Activated naive CD8-positive, alpha-beta T cell treated with anti-CD3 and anti-CD28 coated beads for 36 hours (primary cell): ENCODE measurements at places on chromosomes 12 and 14. TPM values are rescaled to one million over a fixed set of nuclear protein-coding genes. Genes with fewer than 3 reads are reported as not detected.

DNA sequence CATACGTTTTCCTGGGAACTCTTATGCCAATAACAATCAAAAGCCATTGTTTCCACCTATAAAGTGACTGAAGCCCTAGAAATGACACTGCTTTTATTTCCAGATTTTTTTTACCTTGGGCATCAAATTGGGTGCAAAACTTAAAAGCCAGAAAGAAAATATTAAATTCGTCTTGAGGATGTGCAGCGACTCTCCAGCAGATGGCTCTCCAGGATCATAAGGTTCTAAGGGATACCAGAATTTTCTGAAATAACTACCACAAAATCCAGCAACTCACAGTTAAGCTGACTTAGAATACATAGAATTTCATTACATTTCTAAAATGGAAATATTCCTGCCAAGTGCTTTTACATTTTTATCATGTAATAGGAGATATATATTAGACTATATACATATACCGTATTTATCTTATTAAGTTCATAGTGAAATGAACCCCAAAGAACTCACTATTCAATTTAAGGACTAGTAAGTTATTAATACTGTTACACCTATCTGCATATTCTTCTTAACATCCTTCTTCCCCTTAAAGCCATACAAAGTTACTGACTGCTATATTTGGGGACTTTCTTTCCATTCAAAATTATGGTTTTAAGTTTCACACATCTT, 44.0 kb downstream of the ARMH4 start:
- peak; percentile 9 for DNase-seq

- no peak for DNase-seq
Observed at GRCh38 chr14:21003788-21004346, 4.8 kb downstream of the SLC39A2 start.

Gene RBM25
- 102 TPM for total RNA-seq

DNA sequence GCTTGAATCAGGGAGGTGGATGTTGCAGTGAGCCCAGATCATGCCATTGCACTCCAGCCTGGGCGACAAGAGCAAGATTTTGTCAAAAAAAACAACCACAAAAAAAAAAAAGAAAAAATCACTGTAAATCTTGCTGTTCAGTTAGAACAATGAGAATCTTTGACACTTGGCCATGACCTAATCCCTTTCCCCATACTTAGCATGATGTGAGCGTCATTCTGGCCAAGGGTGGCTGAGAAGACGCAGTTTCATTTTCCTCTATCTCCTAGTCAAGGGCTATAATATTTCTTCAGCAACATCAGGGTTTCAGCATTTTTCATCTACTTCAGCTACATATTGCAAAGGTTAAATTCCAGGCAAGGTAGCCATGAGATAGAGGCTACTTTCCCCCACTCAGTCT, 599.4 kb upstream of the MDGA2 start:
- no peak for DNase-seq

- no peak for DNase-seq
Observed at GRCh38 chr14:82084813-82085212, 551.2 kb upstream of the SEL1L start.

Gene CACNA2D4
- total RNA-seq, result 3.8 TPM

- no peak for DNase-seq
Observed at GRCh38 chr12:131589966-131590365, 120.9 kb upstream of the SFSWAP start.

DNA sequence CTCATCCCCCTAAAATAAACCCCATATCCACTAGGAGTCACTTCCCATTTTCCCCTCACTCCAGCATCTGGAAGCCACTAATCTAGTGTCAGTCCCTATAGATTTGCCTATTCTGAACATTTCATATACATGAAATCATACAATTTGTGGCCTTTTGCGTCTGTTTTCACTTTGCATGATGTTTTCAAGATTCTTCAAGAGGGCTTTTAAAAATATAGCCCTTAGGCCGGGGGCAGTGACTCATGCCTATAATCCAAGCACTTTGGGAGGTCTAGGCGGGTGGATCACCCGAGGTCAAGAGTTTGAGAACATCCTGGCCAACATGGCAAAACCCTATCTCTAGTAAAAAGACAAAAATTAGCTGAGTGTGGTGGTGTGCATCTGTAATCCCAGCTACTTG, 104.7 kb downstream of the VEZT start:
- DNase-seq, result no peak

Gene NXPH4
- 0.26 TPM for total RNA-seq

- no peak for DNase-seq
Observed at GRCh38 chr12:64840119-64840518, 15.7 kb downstream of the TBC1D30 start.

DNA sequence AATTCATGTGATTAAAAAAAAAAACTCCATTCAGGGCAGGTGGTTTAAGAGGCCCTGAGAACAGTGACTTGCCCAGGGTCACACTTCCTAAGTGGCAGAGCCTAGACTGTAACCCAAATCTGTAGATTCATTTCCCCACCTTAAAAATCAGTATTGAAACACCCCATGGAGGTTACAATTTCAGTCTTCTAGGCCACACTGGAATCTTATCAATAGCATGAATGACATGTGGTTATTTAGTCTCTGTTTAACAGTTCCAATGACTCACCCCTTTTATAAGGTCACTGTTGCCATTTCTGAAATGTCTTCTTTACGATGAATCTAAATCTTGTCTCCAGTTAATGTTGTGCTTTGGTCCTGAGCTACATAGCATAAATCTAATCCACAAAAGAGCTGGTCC, 262.3 kb upstream of the GRIP1 start:
- no peak for DNase-seq

GRCh38 chr12:127401536-127401935, 865.4 kb upstream of the TMEM132C start:
- no peak for DNase-seq

DNA sequence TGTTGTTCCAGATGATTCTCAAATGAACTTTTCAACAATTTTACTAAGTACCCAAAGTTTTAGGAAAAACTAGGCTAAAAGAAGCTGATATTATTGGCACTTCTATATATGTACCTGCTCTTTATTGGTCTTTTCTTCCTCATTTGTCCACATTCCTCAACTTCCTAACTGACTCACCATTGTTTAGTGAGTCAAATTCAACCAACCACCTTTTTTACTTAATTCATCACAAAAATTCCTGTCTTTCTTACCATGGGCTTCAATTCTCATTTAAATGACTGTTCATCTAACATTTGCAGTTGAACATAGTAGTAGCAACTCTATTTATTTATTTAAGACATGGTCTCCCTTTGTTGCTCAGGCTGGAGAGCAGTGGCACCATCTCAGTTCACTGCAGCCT, 47.6 kb upstream of the SLC2A13 start:
- DNase-seq, result no peak

DNA sequence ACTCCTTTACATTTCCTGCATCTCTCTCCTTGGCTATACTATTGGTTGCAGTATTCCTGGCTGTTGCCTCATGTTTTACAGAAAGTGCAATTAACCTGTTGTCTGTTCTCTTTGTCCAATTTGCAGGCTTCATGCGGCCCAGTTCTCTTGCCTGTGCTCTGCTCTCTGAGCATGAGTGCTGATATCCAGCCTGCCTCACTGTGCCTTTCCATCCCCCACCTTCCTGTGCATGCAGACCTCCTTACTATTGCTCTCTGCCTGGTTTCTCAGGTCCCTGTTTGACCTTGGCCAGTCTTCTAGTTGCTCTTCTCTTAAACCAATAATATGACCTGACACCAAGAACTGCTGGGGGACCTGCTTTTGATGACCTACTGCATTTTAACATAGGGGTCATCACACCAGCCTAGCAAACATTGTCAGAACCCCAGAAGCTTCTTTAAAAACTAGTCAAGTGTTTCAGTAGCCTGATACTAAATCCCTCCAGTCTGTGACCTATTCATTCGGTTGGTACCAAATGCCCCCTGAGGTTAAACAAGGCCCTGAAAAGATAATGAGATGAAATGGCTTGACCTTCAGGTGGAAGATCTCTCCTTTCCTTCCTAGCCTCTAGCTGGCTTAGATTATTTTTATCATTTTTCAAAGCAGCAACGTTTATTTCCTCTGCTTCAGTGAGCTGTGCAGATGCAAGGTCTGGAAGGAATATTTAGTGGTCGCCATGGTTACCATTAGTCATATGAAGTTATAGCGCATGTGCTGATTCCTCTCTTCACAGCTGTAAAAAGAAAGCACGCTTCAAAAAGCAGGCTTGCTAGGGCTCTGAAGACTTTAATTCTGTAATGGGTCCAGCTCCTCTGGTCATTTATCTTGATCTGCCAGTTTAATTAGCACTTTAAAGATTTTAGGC, 216.5 kb downstream of the PHLDA1 start:
- DNase-seq, result no peak

DNA sequence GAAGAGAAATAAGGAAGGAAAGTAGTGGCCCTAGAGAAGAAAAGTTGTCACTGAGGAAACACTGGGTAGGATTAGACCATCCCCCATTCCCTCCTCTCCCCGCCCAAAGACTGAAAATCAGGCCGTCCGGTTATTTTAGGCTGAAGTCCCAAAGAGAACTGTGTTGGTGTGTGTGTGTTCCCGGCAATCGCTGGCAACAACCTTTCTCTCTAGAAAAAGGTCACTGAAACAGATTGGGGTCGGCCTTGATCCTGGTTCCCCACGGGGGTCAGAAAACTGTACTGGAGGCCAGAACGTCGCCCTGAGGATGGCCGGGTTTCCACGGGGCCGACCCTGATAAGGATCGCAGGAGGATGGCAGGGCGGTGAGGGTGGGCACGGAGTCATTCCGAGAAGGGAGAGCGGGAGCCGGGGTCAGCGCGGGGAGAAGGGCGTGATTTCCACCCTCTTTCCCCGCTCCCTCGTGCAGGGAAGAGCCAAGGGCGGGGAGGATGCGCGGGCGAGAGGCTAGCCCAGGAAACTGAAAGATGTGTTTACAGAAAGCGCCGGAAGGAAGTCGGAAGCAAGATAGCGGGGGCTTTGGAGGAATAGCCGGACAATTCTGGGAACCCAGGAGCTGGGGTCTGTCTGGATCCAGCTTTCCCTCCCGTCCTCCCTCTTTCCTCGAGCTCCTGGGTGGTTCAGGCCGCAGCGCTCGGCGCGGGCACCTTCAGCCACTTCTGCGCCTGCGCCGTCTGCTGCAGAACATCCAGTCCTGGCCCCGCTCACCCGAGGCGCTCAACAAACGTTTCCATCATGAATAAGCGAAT, 25.3 kb upstream of the SPTLC2 start:
- DNase-seq, result peak; percentile 73

Gene KCNJ8
- total RNA-seq, result not detected

DNA sequence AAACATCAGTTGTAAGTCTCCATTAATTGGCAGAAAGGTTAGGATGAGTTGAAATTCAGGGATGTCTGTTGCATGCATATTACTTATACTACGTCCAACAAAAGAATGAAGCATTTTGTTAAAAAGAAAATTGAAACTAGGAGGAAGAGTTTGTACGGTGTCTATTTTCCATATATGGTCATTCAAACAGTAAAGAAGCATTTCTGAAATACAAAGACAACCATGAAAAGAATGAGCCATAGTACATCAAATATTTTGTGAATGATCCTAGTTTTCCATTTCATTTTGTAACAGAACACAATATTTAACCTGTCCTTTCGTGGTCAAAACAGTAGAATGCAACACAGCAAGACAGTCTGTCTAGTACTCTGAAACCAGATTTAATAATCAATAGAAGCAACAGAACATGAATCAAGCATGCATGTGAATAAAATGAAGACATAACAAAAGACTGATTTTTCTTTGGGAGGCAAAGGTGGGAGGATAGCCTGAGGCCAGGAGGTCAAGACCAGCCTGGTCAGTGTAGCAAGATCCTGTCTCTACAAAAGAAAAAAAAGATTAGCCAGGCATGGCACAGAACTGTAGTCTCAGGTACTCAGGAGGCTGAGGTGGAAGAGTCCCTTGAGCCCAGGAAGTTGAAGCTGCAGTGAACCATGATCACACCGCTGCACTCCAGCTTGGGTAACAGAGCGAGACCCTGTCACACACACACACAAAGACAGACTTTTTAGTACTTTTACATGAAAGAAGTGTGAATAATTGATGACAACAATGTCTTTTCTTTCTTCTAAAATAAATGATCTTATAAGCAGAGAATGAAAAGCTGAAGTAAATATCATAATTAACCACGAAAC, 156.0 kb downstream of the LRIG3 start:
- DNase-seq, result no peak

GRCh38 chr12:124105546-124105945, 132.5 kb downstream of the ZNF664 start:
- DNase-seq, result no peak
